ENCODE measurements at places on chromosomes 13 and 19.

GRCh38 chr13:28467034-28467433 lies 27.9 kb downstream of the FLT1 start:
- no peak for DNase-seq

DNA sequence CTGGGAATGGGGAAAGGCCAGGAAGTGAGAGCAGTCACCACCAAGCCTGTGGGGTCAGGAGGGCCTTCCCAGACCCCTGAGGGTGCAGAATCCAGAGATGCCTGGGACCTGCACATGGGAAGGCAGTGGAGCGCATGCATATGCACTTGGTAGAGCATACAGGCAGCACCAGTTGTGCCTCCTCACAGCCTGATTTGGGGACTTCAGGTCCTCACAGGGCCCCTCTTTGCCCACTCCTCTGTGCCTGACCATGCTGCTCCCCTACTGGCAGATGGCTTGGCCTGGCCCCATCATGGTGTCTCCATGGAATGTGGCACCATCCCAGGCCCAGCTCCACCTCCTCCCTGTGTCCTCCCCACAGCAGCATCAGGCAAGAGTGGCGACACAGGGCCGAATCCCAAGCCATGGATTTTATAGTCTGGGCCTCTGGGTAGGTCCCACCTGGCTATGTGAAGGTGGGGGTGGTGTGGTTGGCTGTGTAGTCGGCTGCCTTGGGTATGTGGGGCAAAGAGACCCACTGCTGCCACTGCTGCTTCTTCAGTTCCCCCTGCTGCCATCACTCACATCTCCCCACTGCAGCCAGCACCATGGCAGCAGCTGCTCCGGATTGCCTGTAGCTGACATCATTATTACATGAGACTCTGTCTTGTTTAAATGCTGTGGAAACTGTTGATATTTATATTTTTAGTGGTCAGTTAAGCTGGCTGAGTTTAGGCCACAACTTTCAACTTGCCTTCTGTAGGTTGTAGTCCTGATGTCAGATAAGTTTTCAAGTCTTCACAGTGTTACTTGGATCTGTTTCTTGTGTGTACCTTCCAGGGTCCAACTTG lies 247.0 kb downstream of the GPC6 start:
- no peak for DNase-seq

GRCh38 chr19:13302526-13303270 lies 152.5 kb downstream of the IER2 start:
- DNase-seq, result peak; percentile 96

GRCh38 chr13:99316657-99317256 lies 9.6 kb upstream of the GPR183 start:
- DNase-seq, result peak; percentile 52

GRCh38 chr13:91537376-91537775 lies 139.0 kb downstream of the GPC5 start:
- DNase-seq, result no peak

DNA sequence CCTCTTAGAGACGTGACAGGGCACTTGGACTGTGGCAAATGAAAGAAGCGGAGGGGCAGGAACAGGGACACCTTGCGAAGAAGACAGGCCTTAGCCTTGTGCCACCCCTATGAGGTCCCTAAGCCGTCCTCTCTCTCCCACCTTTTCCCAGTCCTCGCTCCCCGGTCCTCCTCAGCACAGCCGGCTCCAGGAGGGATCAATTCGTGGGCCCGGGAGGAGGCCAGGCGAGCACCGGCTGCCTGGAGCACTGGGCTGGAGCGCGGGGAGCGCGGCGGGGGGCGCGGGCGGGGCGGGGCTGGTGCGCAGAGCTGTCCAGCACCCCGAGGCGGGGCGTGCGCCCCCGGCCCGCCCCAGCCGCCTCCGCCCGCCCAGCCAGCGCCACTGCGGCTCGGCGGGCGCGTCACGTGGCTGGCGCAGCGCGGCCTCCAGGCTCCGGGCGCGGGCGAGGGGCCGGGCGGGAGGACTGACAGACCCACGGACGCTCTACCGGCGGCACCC lies at the start of gene LRP3:
Gene LRP3 (plus strand): TSS at position 466 of the 498 bp plus-strand sequence. CDS start 456 bp downstream, outside the sequence.
- DNase-seq, result peak; percentile 39

GRCh38 chr13:97928301-97928700 lies 25.2 kb upstream of the IPO5 start:
- DNase-seq, result no peak

- no peak for DNase-seq
Observed at GRCh38 chr13:35349673-35350278, 126.7 kb downstream of the MAB21L1 start.

GRCh38 chr13:30186634-30187415 lies 120.5 kb downstream of the KATNAL1 start:
- DNase-seq, result no peak

GRCh38 chr19:21586311-21587116 lies 81.1 kb downstream of the ZNF429 start:
- peak; percentile 21 for DNase-seq

GRCh38 chr19:35095667-35096368 lies 19.8 kb upstream of the FXYD3 start:
- peak; percentile 96 for DNase-seq

DNA sequence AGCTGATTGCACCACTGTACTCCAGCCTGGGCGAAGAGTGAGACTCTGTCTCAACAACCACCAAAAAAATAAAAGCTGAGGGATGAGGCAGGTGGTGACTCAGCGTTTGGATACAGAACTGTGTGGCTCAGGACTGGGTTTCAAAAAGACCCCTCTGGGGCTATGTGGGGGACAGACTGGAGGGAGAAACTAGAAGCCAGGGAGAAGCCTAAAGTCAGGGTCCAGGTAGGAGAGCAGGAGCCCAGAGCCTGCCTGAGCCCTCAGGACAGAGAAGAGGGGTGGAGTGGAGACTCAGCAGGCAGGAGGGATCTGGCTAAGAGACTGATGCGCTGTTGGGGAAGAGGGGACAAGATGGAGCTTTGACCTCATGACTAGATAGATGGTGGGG lies 1.8 kb upstream of the CD37 start:
- DNase-seq, result no peak

- DNase-seq, result peak; percentile 43
Observed at GRCh38 chr19:39765091-39766076, 13.3 kb upstream of the LEUTX start.

DNA sequence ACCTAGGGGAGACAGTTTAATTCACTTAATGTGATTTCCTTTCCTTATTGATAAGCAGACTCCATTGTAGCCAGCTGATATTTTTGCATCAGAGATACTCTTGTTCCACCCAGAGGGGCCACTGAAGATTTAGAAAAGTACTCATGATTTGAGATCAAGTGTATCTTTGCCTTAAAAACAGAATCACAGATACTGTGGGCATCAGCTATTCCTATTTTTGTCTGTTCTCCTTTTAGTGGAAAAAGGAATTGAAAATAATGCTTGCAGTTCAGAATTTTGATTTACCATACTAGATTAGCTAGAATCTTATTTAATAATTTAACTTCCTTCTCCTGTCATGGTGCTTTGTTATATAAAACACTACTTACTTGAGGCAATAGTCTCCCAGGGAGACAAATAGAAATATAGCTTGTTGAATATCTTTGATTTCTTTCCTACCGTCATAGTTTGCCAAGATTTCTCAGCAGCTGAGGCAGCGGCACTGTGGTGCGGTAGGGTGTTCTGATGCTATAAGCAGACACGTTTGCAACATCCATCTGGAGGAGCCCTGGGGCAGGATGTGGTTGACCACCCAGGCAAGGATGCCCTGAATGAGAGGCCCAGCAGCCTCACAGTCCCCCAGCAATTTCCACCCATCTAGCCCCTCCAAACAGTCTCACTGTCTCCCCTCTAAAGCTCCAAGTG lies 47.0 kb upstream of the RAP2A start:
- DNase-seq, result no peak

- no peak for DNase-seq
Observed at GRCh38 chr13:21538753-21539152, 65.2 kb downstream of the MICU2 start.

GRCh38 chr19:4345342-4346019 lies 2.1 kb downstream of the MPND start:
- no peak for DNase-seq

DNA sequence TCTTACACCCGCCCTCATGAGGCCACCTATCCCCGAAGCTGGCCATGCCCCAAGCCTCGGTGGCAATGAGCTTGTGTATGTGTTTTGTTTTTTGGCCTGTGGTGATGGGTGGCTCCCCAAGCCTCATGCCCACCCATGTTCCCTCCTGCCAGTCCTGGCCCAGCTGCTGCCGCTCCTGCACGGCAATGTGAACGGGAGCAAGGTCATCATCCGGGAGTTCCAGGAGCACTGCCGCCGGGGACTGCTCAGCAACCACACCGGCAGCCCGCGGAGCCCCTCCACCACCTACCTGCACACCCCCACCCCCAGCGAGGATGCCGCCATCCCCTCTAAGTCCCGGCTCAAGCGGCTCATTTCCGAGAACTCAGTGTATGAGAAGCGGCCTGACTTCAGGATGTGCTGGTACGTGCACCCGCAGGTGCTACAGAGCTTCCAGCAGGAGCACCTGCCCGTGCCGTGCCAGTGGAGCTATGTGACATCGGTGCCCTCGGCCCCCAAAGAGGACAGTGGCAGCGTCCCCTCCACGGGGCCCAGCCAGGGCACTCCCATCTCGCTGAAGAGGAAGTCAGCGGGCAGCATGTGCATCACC lies 24.6 kb downstream of the UBXN6 start:
- DNase-seq, result no peak

DNA sequence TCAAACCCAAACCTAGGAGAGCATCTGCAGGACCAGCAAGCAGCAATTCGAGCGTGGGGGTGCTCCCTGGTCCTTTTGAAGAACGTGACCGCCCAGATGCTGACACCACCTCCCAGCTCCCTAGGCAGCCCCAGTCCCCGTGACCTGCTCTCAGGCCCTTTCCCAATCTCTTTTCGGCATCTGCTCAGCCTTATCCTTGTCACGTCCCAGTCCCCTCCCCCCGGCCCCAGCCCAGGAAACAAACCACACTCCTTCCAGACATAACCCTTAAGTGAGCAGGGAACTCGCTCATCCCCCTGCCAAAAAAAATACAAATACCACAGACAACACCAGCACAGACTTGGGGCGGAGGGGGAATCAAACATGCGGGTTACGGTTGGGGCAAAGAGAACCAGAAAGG lies 3.3 kb downstream of the MLLT1 start:
- no peak for DNase-seq
